ENCODE measurements at places on chromosomes 4 and X.
A peak's percentile ranks its signal among the peaks of the same experiment; 100 is the strongest.

GRCh38 chrX:110167952-110168451, 149.9 kb downstream of the AMMECR1 start:
- no peak for DNase-seq

DNA sequence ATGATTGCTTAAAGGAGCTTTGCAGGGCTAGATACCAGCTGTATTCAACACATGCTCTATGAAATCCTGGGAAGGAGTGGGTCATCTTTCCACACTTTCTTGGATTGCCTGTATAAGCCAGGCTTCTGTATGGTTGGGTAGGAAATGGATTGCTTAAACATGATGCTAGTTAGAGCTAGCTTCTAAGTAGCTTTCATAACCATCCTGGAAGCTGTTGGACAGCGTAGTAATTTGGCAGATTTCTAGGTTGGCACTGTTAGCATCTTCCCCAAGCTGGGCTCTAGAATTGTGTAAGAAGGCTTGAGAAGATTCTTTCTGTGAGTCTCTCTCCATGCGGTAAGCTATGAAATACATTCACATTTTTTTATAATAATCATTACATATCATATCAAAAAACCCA, 127.3 kb downstream of the LINC00632 start:
- no peak for DNase-seq

DNA sequence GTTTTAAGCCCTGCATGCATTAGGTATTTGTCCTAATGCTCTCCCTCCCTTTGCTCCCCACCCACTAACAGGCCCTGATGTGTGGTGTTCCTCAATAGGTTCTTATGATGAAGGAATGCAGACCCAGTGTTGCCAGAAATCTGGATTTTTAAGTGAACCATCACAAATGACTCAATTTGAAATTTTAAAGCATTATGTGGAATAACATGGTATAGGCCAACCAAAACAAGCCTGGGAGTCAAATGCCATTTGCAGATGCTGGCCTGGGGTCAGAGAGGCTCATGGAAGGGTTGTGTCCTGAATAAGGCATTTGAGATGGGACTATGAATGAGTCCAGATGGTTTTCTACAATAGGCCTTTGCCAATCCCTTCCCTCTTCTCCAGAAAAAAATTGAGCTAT, 179.6 kb downstream of the SHROOM3 start:
- no peak for DNase-seq

GRCh38 chr4:52105276-52105675, 54.2 kb downstream of the SPATA18 start:
- DNase-seq: no peak

GRCh38 chrX:101658661-101659491, 774 bp downstream of the ARMCX2 start:
- DNase-seq: peak; percentile 41

DNA sequence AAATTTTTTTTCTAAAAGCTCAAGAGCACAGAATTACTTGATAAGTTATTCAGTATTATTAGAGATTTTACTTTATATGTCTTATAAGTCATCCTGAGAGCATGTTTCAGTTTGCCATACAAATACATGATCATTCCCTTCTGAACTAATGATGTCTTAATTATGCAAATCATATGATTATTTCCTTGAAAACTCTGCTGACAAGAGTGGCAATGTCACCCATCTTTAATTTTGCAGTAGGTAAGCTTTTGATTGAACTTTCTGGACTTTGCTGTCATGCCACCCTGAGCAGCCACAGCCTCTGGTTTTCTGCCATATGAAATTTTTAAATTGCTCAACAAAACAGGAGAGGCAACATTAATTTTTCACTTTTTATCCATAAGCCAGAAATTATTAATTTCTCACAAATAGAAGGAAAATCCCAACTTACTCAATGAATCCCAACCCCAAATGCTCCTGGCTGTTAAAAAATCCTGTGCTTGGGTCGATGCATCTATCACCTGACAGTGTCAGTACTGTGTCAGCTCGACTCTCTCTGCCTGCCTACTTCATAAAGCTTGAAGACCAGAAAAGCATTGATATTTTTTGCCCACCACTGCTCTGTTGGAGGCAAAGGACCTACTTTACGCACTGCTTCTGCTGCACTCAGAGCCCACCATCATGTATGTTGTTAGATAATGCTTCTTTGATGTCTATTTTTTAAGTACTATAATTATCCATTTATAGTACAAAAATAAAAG, 11.6 kb upstream of the HADH start:
- DNase-seq: no peak

GRCh38 chrX:109350551-109350950, 131.3 kb downstream of the GUCY2F start:
- no peak for DNase-seq

- DNase-seq: peak; percentile 75
Observed at GRCh38 chrX:154918060-154918483, 31.9 kb downstream of the F8A1 start.

GRCh38 chr4:88398381-88398780, 19.7 kb downstream of the HERC6 start:
- no peak for DNase-seq

DNA sequence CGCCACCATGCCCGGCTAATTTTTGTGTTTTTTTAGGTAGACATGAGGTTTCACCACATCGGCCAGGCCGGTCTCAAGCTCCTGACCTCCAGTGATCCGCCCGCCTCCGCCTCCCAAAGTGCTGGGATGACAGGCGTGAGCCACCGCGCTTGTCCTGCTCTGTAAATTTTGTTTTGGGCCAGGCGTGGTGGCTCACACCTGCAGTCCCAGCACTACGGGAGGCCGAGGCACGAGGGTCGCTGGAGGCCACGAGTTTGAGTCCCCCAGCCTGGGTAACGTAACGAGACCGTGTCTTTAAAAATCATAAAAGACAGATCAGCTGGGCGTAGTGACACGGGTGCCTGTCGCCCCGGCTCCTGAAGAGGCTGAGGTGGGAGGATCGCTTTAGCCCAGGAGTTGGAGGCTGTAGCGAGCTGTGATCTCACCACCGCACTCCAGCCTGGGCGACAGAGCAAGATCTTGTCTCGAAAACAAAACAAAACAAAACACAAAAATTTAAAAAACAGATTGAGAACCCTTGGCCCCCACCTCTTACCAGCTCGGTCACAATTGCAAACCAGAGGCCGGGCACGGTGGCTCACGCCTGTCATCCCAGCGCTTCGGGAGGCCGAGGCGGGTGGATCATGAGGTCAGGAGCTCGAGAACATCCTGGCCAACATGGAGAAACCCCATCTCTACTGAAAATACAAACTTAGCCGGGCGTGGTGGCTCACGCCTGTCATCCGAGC, 34.0 kb upstream of the PPP2R3B start:
- no peak for DNase-seq

- no peak for DNase-seq
Observed at GRCh38 chr4:121030711-121031110, 41.6 kb downstream of the NDNF start.

- no peak for DNase-seq
Observed at GRCh38 chr4:8201321-8201781, 2.3 kb downstream of the SH3TC1 start.

DNA sequence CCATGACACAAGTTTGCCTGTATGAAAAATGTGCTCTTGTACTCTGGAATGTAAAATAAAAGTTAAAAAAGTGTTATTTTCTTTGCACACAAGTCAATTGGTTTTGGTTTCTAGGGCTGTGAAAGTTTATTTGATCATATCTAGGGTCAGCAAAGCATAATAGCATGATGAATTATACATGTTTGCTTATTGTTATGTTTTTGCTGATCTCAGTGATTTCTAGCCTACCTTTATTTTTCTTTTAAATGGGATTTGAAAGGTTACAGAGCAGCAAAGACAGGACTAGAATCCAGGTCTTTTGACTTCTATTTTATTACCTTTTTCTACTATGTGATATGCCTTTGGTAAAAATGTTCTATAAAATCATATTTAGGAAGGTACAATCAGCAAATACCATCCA, 481.0 kb downstream of the PRR32 start:
- DNase-seq: no peak

- peak; percentile 34 for DNase-seq
Observed at GRCh38 chrX:106894392-106894909, 8.7 kb downstream of the RIPPLY1 start.

- no peak for DNase-seq
Observed at GRCh38 chr4:99610605-99611175, 36.1 kb downstream of the MTTP start.

GRCh38 chr4:48651914-48652313, 128.2 kb downstream of the FRYL start:
- no peak for DNase-seq

DNA sequence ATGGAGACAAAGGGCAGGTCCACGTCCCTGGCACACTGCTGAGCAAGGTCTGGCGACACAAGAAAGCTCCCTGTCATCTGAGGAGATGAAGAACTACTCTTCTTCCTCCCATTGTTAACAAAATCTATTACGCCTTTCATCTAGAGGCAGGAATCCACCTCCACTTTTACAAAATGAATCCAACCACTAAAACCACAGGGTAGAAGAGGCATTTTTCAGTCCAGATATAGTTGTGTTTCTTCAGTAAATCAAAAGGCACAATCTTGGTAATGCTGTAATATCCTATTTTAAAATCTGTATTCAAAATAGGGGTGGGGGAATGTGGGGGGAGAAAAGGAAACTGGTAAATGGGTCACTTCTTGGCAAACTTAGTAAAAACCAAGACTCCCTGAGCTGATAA, 101.4 kb downstream of the CDS1 start:
- DNase-seq: no peak

- DNase-seq: no peak
Observed at GRCh38 chr4:687048-687970, 1.6 kb downstream of the SLC49A3 start.

GRCh38 chrX:134692233-134692632, 34.0 kb upstream of the PLAC1 start:
- no peak for DNase-seq

GRCh38 chr4:39620551-39621313, 17.9 kb downstream of the SMIM14 start:
- DNase-seq: no peak

DNA sequence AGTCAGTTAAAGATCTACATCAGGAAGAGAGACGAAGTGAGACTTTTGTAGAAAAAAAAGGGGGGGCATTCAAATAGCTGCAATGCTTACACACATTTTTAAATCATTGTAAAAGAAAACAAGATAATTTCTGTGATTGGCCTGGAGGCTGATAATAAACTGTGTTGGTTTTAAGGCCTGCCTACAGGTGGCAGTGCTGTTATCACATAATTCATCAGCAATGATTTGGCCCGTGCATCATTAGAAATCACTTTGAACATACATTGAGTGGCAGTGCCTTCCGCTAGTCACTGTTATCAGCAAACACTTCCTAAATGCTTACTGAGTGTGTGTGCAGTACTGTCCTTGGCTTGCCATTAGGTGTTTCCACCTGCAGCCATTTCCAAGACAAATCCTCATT, 831.9 kb downstream of the TRIML1 start:
- DNase-seq: no peak

DNA sequence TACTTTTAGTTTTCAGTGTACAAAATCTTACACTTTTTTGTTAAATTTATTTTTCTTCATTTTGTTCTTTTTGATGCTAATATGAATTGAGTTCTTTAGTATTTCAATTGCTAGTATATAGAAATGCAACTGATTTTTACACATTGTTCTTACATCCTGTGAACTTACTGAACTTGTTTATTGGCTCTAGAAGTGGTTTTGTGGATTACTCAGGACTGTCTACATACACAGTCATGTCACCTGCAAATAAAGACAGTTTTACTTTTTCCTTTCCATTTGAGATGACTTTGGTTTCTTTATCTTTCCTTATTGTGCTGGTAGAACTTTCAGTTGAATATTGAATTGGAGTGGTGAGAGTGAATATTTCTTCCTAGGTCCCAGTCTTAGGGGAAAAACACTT, 40.8 kb upstream of the ANXA10 start:
- DNase-seq: no peak

DNA sequence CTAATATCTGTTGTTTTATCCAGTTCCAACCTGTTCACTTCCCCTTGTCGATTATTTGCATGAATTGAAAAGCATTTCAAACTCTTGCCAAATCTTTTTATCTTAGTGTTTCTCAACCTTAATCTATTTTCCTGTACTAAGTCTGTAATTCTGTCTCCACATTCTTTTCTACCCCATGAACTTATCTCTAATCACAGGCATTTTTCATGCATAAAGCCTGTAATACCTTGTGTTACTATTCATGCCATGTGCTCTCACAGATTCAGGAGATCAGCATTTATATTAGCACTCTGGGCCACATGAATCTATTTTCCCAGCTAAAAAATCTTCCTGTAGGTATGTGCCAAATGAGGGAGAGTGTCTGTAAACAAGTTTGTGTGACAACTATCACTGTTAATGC, 1360.9 kb downstream of the STIM2 start:
- no peak for DNase-seq

DNA sequence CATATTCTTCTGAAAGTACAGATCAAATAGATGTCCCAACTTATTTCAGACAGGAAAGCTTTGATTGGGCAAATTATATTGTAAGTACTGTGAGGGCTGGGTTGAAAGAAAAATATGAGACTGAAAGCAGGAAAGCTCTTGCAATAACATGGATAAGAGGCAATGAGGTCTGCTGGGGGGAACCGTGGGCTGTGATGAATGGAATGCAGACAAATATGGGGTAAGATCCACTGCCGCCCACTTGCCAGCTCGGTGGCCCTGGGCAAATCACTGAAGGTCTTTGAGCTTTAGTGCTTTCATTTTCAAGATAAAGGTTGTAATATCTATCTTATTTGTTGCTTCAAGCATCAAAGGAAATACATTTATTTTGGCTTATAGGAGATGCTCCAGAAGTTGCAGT, 51.0 kb downstream of the AGA start:
- no peak for DNase-seq

DNA sequence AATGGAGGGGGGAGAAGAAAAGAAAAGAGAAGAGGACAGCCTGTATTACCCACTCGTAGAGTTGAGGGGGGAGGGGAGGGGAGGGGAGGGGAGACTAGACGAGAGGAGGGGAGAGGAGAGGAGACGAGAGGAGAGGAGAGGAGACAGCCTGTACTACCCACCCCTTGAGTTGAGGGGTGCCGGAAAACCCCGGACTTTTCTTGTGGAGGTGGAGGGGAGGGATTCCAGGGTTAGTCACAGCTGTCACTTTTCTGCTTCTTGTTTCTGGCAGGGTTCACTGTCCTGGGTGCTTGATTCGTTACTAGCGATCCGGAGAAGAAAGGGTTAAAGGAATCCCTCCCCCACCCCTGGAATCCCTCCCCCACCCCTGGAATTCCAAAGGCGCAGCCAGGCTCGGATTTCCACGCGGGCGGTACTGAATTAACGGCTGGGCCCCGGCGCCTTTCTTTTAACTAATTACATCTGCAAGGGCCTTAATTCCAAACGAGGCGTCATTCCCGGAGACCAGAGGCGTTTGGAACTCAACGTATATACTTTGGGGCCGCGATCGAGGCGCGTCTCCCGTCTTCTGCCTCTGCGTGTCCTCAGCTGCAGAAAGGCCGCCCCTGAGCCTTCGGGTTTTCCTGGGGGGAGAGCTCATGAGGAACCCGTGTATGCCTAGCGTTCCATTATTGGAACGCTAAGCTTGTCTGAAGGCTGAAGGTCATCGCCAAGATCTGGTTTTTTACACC, 20.1 kb upstream of the CSF2RA start:
- no peak for DNase-seq

DNA sequence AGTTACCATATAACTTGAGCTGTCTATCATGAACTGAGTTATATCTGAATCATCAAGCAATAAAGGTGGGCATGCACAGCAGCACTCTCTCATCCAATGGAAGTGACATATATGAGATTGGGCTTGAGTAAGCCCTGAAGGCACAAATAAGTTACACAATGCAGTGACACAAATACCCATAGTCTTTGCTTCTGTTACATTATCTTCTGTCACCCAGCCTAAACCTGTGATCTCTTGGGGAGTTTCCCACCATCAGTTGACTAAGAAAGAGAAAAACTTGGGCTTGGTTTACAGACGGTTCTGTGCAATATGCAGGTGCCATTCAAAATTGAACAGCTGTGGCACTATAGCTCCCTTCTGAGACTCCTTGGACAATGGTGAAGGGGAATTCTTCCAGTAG, 138.8 kb upstream of the IL15 start:
- no peak for DNase-seq

All from NCI-H1105 (cell line).